NCI-H1417 treated with DMSO at 0.1 percent for 48 hours (cell line): ENCODE measurements at places on chromosomes 7 and 10.

DNA sequence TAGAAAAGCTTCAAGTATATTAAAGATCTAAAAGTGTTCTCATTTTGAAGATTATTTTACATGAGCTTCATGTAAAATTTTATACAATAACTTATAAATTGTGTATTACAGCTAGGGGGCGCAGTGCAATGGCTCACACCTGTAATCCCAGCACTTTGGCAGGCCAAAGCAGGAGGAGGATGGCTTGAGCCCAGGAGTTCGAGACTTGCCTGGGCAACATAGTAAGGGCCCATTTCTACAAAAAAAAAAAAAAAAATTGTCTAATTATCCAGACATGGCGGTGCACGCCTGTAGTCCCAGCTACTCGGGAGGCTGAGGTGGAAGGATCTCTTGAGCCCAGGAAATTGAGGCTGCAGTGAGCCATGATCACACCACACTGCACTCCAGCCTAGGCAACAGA is 16.6 kb downstream of the ACBD5 start:
- DNase-seq: no peak

DNA sequence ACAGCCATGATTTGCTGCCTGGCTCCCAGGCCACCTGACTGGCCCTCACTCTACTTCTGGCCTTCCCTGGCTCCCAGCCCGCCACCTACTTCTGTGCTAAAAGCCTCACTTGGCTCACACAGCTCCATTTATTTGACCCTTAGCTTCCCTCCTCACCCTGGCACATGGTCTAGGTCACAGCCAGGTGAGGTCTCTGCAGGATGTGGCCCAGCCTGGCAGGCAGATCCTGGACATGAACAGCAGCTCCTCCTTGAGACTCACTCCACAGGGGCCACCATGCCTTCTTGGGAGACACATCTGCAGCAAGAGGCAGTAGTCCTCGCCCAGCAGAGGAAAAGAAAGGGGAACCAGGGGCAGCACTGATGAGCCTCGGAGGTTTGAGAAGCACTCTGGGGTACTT is 64.6 kb downstream of the GRID1 start:
- DNase-seq: no peak

DNA sequence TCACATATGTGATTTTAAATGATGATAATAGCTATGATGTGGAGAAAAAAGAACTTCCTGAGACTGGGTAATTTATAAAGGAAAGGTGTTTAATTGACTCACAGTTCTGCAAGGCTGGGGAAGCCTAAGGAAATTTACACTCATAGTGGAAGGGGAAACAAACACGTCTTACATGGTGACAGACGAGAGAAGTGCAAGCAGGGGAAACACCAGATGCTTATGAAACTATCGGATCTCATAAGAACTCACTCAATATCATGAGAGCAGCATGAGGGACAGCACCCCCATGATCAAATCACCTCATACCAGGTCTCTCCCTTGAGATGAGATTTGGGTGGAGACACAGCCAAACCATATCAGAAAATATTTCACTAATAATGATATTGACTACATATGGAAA is 4.1 kb upstream of the LIPN start:
- DNase-seq: no peak

GRCh38 chr10:6499974-6500373 is 80.1 kb downstream of the PRKCQ start:
- no peak for DNase-seq

DNA sequence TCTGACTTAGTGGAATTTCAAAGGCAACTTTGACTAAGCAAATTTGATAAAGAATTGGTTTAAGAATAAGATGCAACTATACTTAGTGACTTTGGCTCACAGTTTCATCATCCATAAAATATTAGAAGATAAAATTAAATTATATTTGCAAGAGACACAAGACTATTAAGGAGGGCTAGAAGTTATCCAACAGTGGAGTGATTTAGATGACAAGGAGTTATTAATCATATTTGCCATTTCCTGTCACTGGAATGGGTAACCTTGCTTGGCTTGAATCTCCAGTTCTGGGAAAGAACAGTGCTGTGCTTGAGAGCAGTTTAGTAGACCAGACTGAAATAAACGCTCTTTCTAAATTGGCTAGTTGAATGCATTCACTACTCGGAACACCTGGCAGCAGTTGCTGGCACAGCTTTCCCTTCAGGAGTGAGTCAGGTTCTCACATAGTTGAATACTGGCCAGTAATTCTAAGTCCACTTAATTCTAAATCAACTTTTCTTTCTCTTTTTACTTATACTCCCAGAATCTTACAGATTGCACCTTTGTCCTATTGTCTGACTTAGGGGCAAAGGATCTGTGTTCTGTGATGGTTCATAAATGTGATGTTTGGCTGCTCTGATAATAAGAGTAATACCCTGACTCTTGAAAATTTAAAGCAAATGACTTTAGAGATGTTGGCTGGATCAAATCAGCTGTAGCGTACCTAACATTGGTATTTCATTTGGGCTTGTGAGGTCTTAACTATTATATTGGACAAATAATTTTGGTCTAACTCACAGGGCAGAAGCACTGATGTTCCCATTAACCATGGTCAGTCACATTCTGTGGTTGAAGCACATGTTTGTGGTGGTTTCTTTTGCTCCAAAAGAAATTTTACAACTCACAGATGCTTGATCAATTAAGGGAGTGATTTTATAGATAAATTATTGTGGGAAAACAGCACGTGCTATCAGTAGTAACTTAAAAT is 16.6 kb downstream of the STMP1 start:
- DNase-seq: peak; percentile 50

- DNase-seq: no peak
Measured at GRCh38 chr10:5591336-5591824, 66.6 kb downstream of the CALML3 start.

DNA sequence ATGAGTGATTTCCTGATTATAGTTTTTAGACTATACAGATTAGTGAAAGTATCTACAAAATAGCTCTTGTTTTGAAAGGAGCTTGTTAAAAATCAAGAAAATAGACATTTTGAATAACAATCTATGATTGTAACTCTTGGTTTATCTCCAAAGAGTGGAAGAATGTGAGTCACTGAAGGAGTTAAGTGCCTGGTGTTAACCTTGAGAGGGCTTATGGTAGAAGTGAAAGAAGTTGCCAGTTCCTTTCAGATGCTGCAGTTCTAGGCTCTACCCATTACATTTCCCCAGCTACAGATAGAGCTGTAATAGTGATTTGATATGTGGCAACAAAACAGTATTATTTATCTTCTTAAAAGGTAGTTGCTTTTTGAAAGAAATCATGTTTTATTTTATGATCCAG is 12.7 kb downstream of the NRBF2 start:
- DNase-seq: no peak

DNA sequence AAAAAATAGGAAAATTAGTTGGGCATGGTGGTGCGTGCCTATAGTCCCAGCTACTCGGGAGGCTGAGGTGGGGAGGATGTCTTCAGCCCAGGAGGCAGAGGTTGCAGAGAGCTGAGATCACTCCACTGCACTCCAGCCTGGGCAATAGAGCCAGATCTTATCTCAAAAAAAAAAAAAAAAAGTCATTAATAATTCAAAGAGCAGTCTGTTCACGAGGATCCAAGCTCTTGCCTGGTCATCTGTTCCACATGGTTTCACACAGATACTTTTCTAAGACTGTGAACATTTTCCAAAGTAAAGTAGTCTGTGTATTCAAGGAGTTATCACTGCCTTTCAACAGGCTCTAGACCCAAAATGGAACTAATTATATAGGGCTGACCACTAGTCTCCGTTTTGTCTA is 86.9 kb downstream of the ZNF277 start:
- DNase-seq: no peak
